Omental fat pad (tissue), 4 donors: ENCODE measurements at places on chromosomes 6 and 20.

GRCh38 chr6:159829526-159829925, 29.4 kb downstream of the PNLDC1 start:
- DNase-seq, result no peak

DNA sequence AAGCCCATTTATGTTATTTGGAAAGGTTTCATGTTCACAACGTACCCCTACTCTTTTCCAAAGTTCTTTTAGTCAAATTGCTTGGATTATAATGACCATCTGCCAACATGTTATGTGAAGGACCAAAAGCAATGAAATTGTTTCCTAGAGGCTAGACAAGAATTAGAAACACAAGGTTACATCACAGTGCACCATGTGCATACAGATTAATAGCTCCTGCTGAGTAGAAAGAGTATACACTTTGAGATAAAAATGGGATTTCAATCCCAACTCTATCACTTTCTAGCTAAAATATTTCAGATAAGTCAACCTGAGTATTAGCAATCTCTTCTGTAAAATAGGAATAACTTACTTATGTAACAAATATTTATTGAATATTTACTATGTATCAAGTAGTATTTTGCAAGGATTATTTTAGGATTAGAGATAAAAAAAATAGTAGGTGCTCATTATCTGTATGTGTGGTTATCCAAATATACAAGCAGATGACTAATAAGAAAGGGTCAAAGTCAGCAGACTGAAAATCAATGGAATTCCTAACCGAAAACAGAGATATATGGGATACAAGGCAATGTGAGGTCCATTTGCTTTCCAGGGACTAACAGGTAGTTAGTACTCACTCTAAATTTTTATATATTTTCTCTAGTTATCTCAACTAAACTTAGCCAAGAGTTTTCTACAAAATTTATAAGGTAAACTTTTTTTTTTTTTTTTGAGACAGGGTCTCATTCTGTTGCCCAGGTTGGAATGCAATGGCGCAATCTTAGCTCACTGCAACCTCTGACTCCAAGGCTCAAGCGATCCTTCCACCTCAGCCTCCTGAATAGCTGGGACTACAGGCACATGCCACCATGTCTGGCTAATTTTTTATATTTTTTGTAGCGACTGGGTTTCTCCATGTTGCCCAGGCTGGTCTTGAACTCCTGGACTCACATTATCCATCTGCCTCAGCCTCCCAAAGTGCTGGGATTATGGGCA, 127.7 kb downstream of the PDSS2 start:
- DNase-seq, result no peak

- no peak for DNase-seq
Observed at GRCh38 chr6:139722530-139722929, 348.1 kb upstream of the CITED2 start.

GRCh38 chr6:126941751-126942150, 176.7 kb upstream of the RSPO3 start:
- DNase-seq, result no peak

- DNase-seq, result no peak
Observed at GRCh38 chr20:13608066-13608465, 30.7 kb downstream of the TASP1 start.

DNA sequence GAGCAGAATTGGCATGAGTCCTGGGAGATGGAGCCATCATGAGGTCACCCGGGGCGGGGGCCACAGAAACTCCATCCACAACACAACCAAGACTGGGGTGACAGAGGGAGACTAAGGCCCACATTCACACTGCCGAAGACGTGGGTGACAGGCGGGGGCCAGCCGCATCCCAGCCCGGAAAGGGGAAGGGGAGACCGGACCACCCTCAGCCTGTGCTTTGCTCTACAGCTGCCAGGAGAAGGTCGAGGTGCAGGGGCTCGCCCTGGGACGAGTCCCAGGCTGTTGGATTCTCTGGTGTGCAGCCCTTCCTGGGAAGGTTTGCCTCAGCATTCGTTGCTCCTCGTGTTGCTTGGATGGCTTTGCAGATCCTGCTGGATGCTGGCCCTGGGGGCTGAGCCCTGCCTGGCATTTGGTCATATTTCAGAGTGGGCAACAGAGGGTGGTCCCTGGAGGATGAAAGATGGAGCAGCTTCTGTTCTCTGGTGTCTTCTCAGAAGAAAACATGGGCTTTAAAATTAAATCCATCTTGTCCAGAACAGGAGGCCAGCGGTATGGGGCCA, 328.9 kb downstream of the TAF4 start:
- DNase-seq, result no peak

DNA sequence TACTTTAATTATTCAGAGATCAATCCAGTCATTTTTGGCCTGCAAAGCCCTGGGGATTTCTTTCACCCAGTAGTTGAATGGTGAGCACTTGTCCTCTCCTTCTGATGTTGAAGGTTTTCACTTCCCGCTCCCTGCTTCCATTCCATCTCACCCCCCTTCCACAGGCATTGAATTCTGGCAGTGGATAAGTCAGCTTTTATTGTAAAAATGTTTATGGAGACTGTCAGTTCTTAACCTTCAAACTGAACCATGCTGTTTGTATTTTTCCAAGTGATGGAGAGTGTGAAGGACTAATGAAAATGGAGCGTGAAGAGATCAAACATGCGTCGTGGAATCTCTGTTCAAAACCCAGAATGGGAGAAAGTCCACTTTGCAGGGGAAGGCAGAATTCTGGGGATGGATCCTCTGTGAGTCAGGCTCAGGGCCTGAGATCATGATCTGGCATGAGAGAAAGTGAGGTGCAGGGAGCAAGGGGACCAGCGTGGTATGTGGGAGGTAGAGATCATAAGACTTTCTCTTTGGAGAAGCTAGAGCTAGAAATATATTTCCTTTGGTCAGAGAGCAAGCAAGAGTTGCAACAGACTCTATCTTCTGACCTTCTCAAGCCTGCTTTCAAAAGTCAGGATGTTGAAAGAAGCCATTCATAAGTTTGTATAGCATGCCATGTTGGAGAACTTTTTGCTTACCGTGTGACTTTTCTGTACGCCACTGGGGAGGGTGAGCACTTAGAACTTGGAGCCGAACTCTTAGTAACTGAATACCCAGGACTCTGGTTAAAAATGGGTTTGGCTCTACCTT, 30.2 kb downstream of the ISM1 start:
- DNase-seq, result no peak

GRCh38 chr6:107418118-107418517, 41.2 kb downstream of the PDSS2 start:
- DNase-seq, result no peak

DNA sequence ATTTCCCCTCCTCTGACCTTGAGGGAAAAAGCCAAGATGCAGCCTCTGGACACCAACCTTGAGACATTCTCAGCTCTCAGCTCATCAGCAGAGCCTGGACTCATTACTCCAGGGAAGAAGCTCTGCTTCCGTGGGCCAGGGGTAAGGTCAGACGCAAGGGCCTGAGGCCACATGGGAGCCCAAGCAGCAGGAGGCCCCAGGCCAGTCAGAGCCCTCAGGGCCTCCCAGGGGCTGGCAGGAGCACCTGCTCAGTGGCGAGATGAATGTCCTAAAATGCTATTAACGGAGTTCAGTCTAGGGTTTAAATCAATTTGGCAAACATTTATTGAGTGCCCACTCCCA, 208.6 kb downstream of the ERMARD start:
- DNase-seq, result no peak

DNA sequence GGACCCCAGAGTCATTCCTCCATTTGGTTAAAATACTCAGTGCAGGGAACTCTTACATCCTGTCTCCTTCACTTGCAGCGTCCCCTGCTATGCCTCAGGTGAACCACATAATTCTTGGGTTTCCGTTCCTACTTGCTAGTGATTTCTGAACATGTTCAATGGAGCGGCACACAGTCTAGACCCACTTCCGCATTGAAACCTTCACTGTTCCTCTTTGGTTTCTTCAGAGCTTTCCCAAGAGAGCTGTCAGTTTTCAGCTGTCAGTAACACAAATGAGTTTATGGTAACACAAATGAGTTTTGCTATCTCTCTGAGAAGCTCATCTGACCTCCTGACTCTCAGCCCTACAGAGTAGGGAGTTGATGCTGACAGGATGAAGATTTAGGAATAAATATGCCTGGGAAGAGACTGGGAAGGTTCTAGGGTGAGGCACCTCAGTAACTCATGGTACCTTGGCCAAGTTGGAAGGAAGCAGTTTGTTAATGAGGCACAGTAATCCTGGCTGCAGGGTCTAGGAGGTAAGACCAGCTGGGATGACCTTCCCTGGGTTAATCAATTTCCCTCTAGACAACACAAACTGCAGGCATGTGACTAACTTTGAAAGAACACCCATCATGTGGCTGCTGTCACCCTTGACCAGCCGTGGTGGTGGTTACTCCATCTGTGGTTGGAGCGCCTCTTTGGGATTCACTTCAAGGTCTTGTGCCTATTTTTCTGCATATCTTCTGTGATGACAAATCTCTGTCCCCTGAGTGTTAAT, 5.4 kb downstream of the SYS1 start:
- no peak for DNase-seq

GRCh38 chr20:37994512-37994911, 38.7 kb downstream of the TTI1 start:
- no peak for DNase-seq

DNA sequence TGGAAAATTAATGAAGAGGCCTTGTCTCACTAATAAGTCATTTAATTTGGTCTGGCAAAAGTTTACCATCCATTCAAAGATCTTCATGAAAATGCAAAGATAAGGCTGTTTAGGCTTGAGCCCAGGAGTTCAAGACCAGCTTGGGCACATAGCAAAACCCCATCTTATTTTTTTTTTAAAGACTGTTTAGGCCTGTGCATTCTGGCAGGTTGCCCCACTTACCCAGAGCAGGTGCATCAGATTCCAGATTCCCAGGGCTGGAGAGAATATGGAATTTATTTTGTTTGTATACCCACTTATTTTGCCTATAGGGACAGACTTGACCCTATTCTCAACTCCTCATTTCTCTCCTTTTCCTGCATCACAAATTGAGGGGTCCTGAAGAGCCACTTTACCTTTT, 5.7 kb downstream of the FOXO3 start:
- no peak for DNase-seq

DNA sequence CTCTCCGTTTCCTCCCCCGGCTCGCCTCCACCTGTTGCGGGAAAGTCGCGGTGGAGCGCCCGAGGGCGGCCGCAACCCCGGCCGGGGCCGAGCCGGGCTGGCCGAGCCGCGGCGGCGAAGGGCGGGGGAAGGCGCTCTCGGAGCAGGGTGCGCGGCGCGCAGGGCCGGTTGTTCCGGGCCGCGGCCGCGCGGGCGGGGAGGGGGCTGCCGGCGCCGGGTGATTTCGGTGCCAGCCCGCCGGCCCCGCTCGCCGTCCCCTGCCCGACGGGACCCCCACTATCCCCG, 235 bp downstream of the MAP7 start:
- DNase-seq, result no peak

- DNase-seq, result no peak
Observed at GRCh38 chr6:127111526-127111925, 6.9 kb upstream of the RSPO3 start.

DNA sequence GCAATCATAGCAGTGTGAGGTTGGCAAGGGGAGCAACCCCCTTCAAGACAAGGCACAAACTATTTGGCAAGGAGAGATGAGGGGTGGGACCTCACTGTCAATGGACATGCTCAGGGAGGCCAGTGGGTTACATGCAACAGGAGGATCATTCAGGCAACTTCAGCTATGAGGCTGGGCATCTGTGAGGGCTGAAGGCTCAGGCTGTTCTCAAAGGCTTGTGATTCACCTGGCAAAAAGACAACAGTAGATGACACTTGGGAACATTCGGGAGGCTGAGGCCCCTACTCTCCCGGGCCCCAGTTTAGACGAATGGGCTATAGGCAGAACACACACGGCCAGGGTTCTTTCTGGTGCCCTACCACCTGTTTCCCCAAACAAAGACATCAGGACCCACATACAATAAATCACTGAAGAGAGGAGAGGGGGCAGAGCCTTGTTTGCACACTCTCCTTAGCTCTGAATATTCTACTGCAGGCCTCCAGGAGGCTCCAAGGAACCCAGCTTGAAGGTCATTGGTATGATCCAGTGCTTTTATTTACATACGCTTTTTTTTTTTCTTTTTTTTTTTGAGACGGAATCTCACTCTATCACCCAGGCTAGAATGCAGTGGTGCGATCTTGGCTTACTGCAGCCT, 7.9 kb downstream of the TUBB start:
- DNase-seq, result no peak

DNA sequence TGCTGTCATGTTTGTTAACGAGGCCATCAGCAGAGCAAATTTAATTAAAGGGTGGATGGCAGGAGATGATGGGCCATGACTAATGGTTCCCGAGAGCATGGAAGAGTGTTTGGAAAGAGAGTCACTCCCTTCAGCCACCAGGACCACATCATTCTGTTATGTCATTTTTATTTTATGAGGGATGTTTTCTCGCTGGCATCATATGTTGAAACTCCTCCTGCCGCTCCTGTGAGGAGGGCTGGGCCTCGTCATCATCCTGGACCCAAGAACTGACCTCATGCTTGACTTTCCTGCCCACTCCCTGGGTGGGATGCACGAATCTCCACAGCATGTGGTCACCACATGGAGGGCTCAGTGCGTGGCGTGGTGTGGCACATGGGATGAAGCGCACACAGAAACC, 86.4 kb upstream of the FRMD1 start:
- no peak for DNase-seq

- no peak for DNase-seq
Observed at GRCh38 chr6:111087871-111088667, 766 bp downstream of the SLC16A10 start.

DNA sequence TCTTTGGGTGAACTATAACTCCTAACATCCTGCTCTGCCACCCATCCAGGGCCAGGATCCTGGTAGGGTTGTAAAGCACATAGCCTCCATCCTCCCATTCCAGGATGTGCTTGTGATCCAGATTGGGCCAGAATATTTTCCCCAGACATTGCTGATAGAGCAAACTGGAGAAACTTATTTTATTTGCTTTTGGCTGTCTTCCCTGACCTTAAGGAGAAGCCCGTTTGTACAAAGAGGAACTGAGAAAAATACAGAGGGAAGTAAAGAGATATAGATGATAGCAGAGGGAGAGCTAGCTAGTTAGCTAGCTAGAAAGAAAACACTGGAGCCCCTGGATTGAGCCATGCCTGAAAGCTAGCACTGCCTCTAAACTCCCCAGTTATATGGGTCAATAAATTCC, 9.0 kb upstream of the HDAC2 start:
- DNase-seq, result no peak

DNA sequence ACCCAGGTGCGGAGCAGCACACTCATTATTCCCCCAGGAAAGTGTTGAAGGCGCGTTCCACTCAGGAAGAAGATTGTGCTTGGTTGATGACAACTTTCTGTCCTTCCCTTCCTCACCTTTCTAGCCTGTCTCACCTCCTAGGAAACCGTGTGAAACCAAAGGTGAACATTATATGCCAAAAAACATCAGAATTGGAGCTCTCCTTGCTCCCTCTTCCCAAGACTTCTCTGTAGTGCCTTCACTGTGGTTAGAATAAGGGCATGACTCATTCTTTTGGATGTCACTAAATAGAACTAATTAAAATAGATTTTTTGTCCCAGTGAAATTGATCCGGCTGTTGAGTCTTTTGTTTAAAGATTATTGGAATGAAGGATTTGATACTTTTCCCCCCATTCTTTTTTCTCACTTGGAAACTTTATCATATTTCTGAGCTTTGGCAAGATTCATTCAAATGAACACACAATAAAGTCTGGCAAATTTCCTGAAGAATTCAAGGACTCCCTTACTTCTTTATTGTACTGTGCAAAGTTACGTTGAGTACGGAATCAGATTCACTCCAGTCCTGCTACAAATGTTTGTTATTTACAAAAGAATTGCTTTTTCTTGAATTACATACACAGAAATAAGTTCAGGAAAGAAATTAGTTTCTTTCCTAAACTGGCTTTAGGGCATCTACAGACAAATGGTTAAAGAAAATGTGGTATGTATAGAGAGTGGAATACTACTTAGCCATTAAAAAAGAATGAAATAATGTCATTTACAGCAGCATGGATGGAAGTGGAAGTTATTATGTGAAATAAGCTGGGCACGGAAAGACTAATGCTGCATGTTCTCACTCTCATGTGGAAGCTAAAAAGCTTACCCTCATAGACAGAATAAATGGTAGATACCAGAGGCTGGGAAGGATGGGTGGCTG, 142.8 kb upstream of the AKAP12 start:
- DNase-seq, result no peak
